ENCODE measurements at places on chromosomes 7 and 10.

DNA sequence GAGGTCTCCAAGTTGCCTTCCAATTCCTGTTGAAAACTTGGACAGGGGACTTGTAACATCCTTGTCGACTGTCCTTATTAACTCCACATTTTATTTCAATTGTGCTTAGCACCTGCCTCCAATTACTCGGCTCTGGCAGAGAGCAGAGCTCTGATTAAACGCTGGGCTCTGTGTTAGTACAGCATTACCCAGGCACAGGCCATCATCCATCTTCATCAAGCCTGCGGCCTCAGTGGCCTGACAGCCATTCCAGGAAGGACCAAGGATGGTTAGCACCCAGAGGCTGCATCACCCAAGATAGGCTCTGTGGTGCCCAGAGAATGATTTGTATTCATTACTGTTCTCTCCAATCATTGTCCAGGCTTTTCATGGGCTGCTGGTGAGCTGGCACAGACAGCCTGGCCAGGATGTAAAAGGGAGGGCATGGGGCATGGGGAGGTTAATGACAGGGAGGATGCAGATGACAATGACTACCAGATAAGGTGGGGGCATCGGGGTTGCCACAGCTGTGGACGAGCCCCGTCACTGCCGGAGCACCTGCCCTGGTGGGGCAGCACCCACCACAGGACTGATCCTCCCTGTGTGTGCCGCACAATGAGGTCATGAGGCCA, 123.3 kb downstream of the PTPN20 start:
- DNase-seq = peak; percentile 62

DNA sequence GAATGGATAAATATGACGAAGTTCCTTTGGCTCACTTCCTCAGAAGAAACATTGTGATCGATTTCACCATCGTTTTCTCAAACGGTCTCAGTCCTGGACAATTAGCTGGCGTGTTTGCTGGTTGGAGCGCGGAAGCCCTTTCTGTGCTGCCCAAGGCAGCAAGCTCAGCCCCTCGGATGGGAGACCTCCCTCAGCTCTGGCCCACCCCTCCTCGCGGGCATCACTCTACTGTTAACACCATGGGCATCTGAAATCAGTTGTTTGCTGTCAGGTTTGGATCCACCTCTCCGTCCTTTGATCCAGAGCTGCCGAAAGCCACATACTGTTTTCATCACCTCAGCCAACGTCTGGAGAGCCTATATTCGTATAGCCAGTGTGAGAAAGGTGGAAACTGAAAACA, 68.2 kb downstream of the C10orf143 start:
- no peak for DNase-seq

DNA sequence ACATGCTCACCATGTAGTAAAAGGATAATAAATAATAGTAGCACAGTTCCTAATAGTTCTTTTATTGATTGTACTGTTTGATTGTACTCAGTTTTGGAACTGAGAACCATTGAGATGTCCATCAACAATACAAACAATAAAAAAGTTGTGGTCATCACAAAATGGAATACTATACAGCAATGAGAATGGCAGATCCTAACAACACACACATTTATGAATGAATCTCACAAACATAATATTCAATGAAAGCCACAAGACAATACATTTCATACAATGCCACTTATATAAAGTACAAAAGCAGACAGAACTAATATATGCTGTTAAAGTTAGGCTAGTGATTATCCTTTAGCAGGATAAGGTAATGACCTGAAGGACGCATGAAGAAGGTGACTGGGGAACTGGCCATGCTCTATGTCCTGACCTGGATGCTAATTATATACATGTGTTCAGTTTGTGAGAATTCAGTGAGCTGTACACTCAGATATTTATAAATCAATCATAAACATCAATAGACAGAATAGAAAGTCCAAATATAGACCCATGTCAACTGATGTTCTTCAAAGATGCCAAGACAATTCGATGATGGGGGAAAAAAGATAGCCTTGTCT, 70.0 kb downstream of the SMURF1 start:
- DNase-seq = no peak

DNA sequence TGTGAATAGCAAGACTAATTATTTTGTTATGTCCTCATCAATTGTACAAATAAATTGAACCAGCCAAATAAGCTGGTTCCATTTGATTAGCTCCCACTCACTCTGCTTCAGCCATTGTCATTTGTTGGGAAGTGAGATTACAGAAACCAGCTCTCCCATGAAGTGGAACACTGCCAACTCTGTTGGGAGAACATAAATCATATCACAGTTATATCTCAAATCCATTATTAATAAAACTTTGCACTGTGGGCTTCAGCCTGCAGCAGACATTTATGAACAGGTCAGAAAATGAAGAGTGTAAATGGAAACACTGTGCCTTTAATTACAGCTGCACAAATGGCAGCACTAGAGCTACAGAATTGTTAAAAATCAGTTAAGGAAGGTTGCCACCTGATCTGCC, 46.7 kb upstream of the TEX47 start:
- no peak for DNase-seq

GRCh38 chr10:42816912-42817311, 34.3 kb downstream of the BMS1 start:
- DNase-seq = no peak

GRCh38 chr7:28356619-28357018, 55.7 kb upstream of the CREB5 start:
- peak; percentile 56 for DNase-seq

- no peak for DNase-seq
These were observed 268.0 kb downstream of the FRMD4A start for GRCh38 chr10:14062528-14063260.

DNA sequence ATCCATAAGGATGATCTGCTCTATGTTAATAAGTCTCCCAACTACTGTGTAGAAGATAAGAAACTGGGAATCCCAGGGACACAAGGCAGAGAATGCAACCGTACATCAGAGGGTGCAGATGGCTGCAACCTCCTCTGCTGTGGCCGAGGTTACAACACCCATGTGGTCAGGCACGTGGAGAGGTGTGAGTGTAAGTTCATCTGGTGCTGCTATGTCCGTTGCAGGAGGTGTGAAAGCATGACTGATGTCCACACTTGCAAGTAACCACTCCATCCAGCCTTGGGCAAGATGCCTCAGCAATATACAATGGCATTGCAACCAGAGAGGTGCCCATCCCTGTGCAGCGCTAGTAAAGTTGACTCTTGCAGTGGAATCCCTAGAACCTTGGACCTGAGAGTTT, 10.3 kb downstream of the WNT16 start:
- no peak for DNase-seq

DNA sequence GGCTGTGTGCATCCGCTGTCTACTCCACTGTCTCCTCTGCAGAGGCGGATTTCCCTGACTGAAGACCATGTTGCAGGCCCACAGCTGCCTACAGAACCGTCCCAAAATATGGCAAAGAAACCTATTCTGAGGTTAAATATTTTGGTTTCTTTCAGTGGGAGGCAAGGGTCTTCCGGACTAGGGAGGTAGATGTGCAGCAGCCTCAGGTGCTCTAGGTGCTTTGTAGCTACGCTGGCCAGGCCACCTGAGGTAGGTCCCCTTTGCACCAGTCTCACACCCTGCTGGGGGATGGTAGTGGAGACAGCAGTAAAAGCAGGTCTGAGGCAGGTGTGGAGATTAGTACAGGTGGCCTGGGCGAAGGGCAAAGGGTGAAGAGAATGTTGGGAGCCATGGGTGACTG, 8.2 kb upstream of the PILRB start:
- no peak for DNase-seq

- DNase-seq = no peak
These were observed 66.3 kb upstream of the EFCAB10 start for GRCh38 chr7:105647591-105647990.

GRCh38 chr7:142303650-142304049, 45.8 kb upstream of the PRSS58 start:
- peak; percentile 35 for DNase-seq

DNA sequence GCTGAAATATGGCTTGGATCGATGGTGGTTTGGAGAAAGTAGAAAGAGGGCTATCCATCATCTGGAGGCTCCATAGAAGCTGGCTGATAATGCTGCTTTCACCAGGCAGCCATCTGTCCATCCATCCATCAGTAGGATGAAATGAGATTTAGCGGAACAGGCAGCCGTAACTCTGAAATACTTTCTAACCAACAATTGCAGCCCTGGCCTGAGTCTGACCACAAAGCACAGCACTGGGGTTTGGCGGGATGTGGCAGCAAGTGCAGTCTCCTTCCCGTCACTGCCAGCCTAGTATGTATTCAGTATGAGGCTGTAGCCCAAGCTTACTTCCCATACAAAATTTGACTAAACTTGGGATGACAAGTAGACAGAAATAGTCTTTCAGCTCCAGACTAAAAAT, 38.0 kb downstream of the R3HCC1L start:
- DNase-seq = no peak

DNA sequence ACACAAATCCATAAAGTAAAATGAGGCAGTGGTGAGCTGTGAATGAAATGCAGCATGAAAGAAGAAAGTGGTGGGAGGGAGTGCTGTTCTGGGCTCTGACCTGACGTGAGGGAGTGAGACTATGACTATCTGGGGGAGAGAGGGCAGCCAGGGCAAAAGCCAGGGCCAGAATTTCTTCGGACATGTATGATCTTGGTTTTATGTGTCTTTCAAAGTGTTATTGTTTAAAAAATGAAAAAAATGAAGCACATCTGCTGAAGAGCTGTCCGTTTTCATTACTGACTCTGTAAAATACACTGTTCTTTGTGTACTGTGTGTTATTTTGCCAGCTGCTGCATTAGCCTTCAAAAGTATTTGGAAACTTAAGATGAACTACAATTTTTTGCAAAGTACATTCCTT, 70.2 kb upstream of the KLF14 start:
- no peak for DNase-seq

DNA sequence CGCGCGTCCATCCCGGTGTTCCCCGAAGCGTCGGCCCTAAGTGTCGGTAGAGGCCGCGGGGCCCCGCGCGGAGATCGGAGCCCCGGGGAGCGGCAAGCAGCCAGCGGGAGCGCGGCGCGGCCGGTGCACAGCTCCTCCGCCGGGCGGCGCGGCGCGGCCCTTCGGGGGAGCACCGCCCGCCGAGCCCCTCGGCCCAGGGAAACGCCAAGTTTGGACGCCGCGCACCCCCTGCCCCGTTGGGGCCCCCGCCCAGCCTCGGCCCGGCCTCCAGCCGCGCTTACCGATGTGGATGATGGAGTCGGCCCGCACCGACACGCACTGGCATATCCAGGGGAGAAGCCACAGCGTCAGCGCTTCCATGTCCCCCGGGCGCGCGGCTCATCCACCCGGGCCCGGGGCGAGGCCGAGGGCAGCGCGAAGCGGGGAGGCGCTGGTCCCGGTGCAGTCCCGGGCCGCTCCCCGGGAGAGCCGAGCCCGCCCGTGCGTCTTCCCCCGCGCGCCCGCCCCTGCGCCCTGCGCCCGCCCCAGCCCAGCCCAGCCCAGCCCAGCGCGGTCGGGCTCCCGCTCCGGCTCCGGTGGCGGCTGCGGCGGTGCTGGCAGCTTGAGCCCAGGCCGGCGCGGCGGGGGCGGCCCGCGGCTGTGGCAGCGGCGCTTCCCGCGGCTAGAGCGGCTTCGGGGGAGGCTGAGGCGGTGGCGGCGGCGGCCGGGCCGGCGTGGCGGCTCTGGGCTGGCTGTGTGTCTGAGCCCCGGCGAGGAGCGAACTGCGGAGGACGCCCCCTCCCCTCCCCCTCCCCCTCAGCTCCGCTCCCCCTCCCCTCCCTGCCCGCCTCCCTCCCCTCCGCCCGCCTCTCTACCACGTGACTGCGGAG, at the start of gene GRID1:
TSS of gene GRID1 (minus strand) at position 763 of the 869 bp plus-strand sequence.
- peak; percentile 57 for DNase-seq

DNA sequence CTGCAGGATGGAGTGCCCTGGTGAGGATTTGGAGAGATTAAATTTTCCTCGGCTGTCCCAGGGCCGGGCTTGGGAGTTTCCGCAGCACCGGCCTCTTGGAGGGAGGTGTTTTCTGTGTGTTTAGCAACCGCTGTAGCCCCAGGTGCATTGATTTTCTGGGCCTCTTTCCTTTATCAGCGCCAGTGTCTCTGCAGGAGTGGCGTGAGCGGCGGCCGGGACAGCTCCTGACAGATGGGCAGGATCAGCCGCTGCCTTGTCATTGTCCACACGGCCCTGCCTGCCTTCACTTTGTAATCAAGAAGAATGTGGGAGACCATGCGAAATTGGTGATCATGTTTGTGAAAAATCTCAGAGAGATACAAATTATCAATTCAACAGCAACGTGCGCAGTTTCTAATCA, 32.4 kb downstream of the NKX6-2 start:
- no peak for DNase-seq

DNA sequence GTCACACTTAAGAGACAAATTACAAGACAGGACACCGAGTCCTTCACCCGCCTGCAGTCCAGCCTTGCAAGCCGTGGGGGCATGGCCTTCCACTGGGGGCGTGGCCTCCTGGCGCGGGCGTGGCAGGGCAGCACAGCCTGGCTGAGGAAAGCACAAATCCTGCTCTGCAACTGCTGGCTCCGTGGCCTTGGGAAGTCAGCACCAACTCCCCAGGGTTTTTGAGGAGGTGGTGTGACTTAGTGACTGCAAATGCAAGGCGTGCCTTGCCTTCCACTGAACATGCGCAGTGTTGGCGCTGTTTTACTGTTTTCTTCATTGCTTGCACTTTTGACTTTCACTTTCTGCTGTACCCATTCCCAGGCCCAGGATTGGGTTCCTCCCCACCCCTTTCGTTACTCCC, 12.9 kb upstream of the BMS1 start:
- peak; percentile 44 for DNase-seq

DNA sequence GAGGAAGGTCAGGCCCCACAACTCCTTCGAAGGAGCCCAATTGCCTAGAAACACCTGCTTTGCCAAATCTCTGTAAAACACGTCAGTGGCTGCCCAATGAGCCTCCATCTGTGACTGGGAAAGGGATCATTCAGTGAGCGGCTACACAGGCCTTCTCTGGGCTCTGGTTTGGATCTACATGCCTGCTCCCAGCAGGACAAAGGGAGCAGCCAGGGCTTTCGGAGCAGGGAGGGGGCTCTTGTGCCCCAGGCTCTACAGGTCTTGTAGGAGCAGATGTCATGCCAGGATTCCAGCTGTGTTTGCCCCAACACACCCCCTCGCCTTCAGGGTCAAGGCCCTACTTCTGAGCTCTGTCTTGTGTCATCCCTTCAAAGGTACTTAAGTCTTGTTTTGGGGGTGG, 73.5 kb downstream of the CLEC2L start:
- no peak for DNase-seq

Data from SK-N-DZ (cell line).